ENCODE measurements at places on chromosomes 1 and 21.

DNA sequence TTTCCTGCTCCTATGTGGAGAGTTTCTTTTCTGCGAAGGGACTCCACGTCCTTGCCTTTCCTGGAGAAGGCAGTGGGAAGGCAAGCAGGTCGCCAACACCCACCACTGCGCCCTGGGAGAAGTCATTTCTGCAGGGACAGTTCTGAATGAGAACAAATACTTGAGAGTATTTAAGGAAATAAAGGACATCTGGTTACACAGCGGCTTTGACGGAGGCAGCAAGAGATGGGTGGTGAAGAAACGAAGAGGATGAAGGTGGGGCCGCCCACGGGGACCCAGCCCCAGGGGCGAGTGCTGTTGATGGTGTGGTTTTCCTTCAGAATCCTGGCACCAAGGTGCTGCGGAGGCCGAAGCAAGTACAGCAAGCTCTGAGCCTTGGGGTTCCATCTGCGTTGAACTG, 75.5 kb downstream of the PSMG1 start:
- no peaks in the 10 kb centered on the region for H3K27me3 ChIP-seq
- H3K27ac ChIP-seq: no peak overlapping the region
- no peaks in the 10 kb centered on the region for H3K4me1 ChIP-seq

GRCh38 chr1:7869136-7869920, 16.5 kb upstream of the UTS2 start:
- H3K4me1 ChIP-seq: no peaks in the 10 kb centered on the region
- no peak for DNase-seq
- no peak overlapping the region for H3K4me3 ChIP-seq
- H3K27me3 ChIP-seq: no peaks in the 10 kb centered on the region
- no peak overlapping the region for H3K27ac ChIP-seq
- no peaks in the 10 kb centered on the region for H3K36me3 ChIP-seq

DNA sequence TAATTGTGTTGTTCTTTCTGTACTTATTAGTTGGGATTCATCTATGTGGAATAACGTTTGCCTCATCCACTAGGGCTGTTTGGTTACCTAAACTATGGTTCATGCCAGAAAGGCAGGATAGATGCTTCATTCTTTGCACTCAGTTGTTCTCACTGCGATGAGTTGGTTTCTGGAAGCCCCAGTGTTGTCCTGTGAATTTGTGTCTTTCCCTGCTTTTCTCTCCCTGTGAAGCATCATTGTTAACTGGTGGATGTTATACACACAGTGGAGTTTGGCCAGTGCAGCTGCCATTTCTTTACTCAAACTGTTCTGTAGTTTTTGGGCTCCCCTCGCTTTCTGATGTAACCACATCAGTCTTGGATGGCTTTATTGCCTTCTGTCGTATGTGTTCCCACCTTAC, 143.6 kb upstream of the COL6A1 start:
- no peak overlapping the region for H3K4me3 ChIP-seq
- H3K36me3 ChIP-seq: no peaks in the 10 kb centered on the region
- no peak overlapping the region for H3K27ac ChIP-seq
- H3K4me1 ChIP-seq: no peaks in the 10 kb centered on the region

GRCh38 chr1:214044438-214045214, 56.9 kb downstream of the PROX1 start:
- no peak for DNase-seq
- no peaks in the 10 kb centered on the region for H3K27me3 ChIP-seq
- H3K4me3 ChIP-seq: no peak overlapping the region

- H3K4me1 ChIP-seq: no peaks in the 10 kb centered on the region
- no peak overlapping the region for H3K4me3 ChIP-seq
- H3K27me3 ChIP-seq: no peaks in the 10 kb centered on the region
- no peaks in the 10 kb centered on the region for H3K36me3 ChIP-seq
These were observed 347.6 kb downstream of the CHRM3 start for GRCh38 chr1:239733995-239734394.

DNA sequence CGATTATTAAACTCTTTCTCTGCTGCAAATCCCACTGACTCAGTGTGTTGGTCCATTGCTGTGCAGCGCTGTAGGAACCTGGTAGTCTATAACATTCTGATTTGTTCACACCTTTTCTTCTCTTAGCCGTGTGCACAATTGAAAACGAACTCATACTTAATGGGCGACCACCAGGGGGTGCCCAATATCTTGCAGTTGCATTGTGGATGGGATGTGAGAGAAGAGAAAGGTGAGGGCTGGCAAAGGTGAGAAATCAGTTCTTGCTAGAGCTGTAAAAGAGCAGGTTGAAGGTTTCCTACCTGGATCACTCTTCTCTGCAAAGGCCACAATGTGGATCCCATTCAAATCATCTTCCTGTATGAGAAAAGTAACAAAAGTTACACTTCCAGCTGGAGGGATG, 51.0 kb downstream of the CASQ2 start:
- DNase-seq: no peak
- H3K27me3 ChIP-seq: no peaks in the 10 kb centered on the region
- no peaks in the 10 kb centered on the region for H3K36me3 ChIP-seq
- no peak overlapping the region for H3K4me3 ChIP-seq

DNA sequence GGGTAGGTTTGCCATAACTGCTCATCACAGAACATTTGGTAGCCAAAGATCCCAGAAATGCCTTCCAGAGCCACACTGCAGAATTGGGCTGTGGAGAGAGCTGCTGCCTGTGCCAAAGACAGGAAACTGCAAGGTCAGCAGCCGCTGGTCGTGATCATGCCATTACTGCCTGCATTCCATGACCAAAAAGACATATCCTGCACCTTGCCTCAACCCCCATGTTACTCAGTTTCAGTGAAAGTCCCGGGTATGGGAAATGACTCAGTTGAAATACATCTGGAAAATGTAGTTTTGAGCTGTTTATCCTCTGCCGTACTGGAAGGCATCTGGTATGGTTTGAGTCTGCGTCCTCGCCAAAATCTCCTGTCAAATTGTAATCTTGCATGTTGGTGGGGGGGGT, 161.7 kb downstream of the FCRL5 start:
- no peak overlapping the region for H3K27ac ChIP-seq
- DNase-seq: no peak
- H3K36me3 ChIP-seq: no peaks in the 10 kb centered on the region
- no peaks in the 10 kb centered on the region for H3K4me1 ChIP-seq
- H3K27me3 ChIP-seq: no peaks in the 10 kb centered on the region

DNA sequence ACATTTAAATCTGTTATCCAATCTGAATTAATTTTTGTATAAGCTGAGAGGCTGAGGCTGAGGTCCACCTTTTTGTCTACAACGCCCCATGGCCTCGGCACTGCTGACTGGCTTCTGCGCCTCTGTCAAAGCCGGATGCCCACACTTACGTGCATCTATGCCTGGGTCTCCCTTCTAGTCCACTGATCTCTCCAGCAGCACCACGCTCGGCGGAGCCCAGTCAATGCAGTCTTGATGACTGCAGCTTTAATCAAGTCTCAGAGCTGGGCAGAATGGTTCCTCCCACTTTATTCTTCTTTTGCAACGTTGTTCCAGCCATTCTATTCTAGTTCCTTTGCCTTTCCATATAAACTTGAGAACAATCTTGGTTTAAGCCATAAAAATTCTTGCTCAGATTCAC, 9.4 kb downstream of the PRDM15 start:
- no peak for DNase-seq
- no peaks in the 10 kb centered on the region for H3K27me3 ChIP-seq
- no peaks in the 10 kb centered on the region for H3K4me1 ChIP-seq
- H3K4me3 ChIP-seq: no peak overlapping the region

- H3K27me3 ChIP-seq: no peaks in the 10 kb centered on the region
- no peak overlapping the region for H3K27ac ChIP-seq
- no peaks in the 10 kb centered on the region for H3K36me3 ChIP-seq
- no peak for DNase-seq
- no peak overlapping the region for H3K4me3 ChIP-seq
These were observed 3.2 kb upstream of the KIAA1614 start for GRCh38 chr1:180909462-180909976.

GRCh38 chr1:63557365-63557987, 34.2 kb downstream of the EFCAB7 start:
- H3K36me3 ChIP-seq: peaks cover 5% of the 10 kb centered on the region
- H3K4me1 ChIP-seq: no peaks in the 10 kb centered on the region
- H3K27me3 ChIP-seq: no peaks in the 10 kb centered on the region
- DNase-seq: no peak

GRCh38 chr1:186615332-186615731, 64.9 kb downstream of the PTGS2 start:
- no peak overlapping the region for H3K4me3 ChIP-seq
- H3K36me3 ChIP-seq: no peaks in the 10 kb centered on the region
- peaks cover 19% of the 10 kb centered on the region for H3K4me1 ChIP-seq

DNA sequence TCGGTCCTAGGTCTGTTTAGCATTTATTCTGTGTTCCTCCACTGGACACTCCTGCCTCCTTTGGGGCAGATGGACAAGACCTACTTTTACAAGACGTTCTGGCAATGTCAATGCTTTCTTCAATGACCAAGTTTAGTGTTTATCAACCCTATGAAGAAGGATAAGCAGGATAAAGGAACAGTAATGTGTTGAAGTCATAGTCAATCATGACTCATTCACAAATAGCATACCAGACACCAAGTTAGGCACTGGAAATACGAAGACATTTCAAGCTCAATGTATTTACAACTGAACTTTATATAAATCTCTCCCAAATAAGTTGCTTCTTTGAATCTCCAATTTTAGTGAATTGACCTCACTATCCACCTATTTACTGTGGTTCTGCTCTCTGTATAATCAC, 4.8 kb upstream of the SLC35D1 start:
- no peak overlapping the region for H3K27ac ChIP-seq
- no peak overlapping the region for H3K4me3 ChIP-seq
- H3K27me3 ChIP-seq: no peaks in the 10 kb centered on the region
- no peaks in the 10 kb centered on the region for H3K36me3 ChIP-seq
- no peak for DNase-seq

DNA sequence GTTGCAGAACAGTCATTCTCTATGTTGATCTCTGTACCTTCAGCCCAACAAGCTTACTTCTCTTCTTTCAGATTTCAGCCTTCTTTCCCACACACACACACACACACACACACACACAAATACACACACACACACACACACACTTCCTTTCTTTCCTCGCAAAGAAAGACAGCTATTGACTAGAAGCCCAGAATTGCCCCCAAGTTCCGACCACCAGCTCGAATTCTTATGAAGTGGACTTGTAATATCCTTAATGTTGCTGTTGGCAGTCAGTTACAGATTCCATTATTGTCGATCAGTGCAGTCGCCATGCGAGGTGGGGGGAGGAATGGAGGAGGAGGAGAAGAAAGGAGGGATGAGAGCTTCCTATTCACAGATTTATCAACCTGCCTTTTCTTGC, 125.5 kb downstream of the CLEC20A start:
- H3K4me3 ChIP-seq: no peak overlapping the region
- no peak for DNase-seq
- H3K27ac ChIP-seq: no peak overlapping the region
- no peaks in the 10 kb centered on the region for H3K27me3 ChIP-seq
- H3K36me3 ChIP-seq: no peaks in the 10 kb centered on the region

GRCh38 chr21:37683396-37684114, 232.7 kb downstream of the KCNJ6 start:
- H3K4me1 ChIP-seq: no peaks in the 10 kb centered on the region
- no peak for DNase-seq
- no peak overlapping the region for H3K4me3 ChIP-seq

DNA sequence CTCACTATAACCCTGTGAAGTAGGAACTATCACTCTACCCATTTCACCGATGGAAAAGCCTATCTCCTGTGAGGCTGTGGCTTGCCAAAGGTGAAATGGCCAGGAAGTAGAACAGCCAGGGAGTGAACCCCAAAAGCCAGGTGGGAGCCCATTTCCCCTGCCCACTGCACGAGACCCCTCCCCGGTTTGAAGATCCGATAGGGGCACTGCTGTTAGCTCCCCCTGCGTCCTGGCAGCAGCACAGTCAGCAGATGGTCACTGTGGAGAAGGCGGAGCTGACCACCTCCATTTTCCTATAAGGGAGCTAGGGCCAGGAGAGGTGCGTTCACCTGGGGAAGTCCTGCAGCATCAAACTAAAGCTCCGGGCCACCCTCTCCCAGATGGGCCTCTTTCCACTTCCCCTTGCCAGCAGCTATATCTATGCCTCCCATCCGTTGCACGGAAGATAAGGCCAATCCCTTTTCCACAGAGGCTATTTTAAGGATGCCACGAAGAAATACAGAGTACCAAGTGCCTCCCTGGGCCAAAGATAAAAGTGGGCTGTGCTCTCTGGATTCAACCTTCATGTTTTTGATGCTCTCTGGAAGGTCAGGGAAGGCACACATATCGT, 7.8 kb downstream of the ERG start:
- H3K27ac ChIP-seq: no peak overlapping the region
- H3K4me3 ChIP-seq: no peak overlapping the region
- H3K36me3 ChIP-seq: no peaks in the 10 kb centered on the region
- H3K27me3 ChIP-seq: no peaks in the 10 kb centered on the region

GRCh38 chr1:67431156-67431765, 1.1 kb upstream of the SERBP1 start:
- no peaks in the 10 kb centered on the region for H3K27me3 ChIP-seq
- no peaks in the 10 kb centered on the region for H3K36me3 ChIP-seq
- DNase-seq: no peak

GRCh38 chr1:39268112-39268581, 63.7 kb downstream of the MACF1 start:
- no peak overlapping the region for H3K27ac ChIP-seq
- H3K4me1 ChIP-seq: peaks cover 28% of the 10 kb centered on the region
- no peaks in the 10 kb centered on the region for H3K27me3 ChIP-seq

DNA sequence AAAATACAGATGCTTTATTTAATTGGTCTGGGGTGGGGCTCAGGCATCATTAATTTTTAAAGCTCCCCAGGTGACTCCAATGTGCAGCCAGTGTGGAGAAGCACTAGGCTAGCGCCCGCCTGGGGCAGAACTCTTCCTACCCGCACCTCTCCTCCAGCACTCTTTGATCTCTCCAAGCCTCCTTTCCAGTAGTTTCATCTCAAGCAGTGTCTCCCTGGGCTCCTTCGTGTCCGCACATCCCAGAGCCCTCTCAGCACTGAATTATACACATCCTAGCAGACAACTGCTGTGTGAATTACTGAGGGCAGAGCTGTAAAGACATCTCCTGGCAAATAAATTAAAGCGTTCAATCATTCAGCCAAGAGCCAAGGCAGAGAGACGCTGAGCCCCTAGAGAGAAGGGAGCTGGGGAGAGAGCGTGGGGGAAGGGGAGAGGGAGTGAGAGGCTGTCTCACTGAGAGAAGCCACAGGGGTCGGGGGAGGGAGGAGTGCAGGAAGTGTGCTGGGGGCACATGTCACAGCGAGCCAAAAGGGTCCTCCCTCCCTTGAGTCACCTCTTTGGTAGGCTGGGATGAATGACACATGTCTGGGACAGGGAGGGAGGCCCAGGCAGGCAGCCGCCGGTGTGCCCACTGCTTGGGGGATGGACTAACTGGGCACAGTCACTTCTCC, 21.0 kb upstream of the PARP1 start:
- no peaks in the 10 kb centered on the region for H3K27me3 ChIP-seq
- peaks cover 52% of the 10 kb centered on the region for H3K4me1 ChIP-seq
- no peaks in the 10 kb centered on the region for H3K36me3 ChIP-seq
- no peak overlapping the region for H3K27ac ChIP-seq
- no peak for DNase-seq

DNA sequence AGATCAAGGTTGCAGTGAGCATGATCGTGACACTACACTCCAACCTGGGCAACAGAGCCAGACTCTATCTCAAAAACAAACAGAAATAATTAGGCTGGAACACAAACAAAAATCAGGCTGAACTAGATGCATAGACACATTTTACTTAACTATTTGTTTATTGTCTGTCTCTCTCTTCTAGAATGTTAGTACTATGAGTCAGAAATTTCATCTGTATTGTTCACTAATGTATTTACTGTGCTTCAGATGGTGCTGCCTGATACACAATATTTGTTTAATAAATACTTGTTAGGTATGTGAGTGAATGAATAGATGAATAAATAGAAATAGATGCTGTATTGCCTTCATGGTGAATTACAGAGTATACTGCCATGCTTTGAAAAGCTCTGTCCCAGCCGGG, 6.0 kb upstream of the LIN28A start:
- H3K36me3 ChIP-seq: no peaks in the 10 kb centered on the region
- peaks cover 15% of the 10 kb centered on the region for H3K4me1 ChIP-seq
- H3K4me3 ChIP-seq: no peak overlapping the region
- no peak for DNase-seq
- no peaks in the 10 kb centered on the region for H3K27me3 ChIP-seq

Measured in T-cell (primary cell).